Metanephros (tissue), 2 donors: ENCODE measurements at places on chromosomes 1 and 21. TPM values are rescaled to one million over a fixed set of nuclear protein-coding genes. Genes with fewer than 3 reads are reported as not detected.

Gene OPRD1
- total RNA-seq = 0.23 TPM

Gene WNT4
- 10.2 TPM for total RNA-seq

Gene KRTAP6-3
- not detected for total RNA-seq

Gene CNKSR1
- total RNA-seq = 7.6 TPM
